ENCODE measurements at places on chromosomes 16 and 17.

GRCh38 chr17:70834039-70834438 lies 664.7 kb downstream of the KCNJ2 start:
- DNase-seq, result no peak

DNA sequence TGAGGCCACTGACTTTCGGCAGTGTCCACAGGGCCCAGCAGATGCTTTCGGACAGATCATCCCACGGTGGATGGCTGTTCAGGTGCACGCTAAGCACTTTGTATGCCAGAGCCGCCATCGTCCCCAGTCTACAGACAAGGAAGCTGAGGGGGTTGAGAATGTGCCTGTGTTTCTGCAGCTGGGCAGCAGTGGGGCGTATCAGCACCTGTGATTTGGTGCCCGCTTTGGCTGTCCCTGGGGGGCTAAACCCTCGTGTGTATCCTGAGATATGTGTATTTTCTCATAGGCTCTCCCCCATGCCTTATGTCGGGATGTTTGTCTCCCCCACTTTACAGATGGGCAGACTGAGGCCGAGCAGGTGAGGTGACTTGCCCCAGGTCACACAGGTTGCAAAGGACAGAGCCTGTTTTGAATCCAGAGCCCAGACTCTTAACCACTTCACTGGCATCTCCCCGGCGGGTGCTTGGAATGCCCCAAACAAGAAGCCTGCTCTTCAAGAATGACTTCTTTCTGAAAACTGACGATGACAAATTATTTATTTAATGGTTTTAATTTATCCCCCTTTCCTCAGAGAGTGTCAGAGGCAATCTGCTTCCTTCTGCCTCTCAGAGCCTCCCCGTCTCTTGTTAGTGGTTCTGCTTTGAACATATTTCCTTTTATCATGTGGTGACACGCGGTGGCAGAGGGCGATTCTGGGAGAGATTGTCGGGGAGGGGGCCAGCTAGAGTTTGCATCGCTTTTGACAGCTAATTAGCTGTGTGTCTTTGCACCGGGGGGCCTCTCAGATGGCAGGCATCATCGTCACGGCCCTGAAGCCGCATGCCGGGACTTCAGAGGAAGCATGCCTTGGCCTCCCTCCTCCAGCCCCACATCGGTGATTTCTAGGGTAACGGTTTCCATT lies 149.6 kb upstream of the CIBAR2 start:
- DNase-seq, result peak; percentile 19

DNA sequence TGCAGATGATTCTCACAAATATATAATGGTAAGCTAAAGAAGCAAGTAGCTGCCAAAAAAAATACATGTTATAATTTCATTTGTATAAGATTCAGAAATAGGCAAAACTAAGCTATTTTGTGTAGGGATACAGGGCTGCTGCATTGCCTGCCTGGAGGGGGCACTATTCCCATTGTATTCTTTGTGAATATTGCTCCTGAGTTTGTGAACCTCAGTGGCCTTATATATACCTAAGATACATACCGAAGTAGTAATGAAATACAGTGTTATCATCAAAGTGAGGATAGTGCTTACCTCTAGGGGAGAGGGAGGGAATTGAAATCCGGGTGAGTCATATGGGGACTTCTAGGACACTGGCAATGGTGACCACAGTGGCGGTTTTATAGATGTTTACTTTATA lies 53.5 kb downstream of the C17orf58 start:
- no peak for DNase-seq

DNA sequence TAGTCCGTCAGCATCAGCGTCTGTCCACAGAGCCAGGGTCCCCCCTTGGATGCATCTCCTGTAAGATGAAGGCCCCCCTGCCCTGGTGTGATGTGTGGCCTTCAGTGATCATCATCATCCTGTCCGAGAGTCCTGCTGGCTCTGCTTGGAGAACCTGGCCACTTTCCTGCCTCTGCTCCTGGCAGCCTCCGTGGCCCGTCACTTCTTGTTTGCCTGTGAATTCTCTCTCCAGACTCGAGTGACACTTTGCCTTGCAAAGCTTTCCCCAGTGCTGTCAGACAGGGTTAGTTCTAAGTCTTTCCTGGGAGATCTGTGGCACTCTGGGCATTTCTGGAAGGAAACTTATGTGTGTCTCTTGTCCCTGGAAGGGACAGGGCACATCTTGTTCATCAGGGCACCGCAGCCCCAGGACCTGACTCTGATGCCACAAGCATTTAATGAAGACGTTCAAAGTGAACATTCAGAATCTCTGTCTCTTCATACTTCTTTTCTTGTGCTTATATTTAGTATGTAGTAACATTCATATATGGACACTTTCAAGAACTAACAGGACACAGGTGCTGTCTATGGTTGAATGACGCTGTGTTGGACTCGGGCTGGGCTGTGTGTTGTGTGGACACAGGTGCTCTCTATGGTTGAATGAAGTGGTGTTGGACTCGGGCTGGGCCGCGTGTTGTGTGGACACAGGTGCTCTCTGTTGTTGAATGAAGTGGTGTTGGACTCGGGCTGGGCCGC lies 68.5 kb downstream of the RPTOR start:
- DNase-seq, result no peak

GRCh38 chr17:61002316-61002736 lies 324.7 kb downstream of the BCAS3 start:
- no peak for DNase-seq

DNA sequence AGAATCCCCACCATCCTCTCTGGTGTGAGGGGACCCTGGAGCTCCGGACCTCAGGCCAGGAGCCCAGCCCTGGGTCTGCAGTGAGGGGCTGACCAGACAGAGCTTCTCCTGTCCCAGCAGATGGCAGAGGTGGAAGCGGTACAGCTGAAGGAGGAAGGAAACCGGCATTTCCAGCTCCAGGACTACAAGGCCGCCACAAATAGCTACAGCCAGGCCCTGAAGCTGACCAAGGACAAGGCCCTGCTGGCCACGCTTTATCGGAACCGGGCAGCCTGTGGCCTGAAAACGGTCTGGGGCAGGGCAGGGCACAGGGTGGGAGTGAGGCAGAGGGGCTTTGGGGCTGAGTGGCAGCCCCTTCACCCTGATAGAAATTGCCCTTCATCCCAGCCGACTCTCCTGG lies 527 bp downstream of the UNC45B start:
- no peak for DNase-seq

GRCh38 chr16:67805718-67806427 lies 487 bp downstream of the RANBP10 start:
- no peak for DNase-seq

DNA sequence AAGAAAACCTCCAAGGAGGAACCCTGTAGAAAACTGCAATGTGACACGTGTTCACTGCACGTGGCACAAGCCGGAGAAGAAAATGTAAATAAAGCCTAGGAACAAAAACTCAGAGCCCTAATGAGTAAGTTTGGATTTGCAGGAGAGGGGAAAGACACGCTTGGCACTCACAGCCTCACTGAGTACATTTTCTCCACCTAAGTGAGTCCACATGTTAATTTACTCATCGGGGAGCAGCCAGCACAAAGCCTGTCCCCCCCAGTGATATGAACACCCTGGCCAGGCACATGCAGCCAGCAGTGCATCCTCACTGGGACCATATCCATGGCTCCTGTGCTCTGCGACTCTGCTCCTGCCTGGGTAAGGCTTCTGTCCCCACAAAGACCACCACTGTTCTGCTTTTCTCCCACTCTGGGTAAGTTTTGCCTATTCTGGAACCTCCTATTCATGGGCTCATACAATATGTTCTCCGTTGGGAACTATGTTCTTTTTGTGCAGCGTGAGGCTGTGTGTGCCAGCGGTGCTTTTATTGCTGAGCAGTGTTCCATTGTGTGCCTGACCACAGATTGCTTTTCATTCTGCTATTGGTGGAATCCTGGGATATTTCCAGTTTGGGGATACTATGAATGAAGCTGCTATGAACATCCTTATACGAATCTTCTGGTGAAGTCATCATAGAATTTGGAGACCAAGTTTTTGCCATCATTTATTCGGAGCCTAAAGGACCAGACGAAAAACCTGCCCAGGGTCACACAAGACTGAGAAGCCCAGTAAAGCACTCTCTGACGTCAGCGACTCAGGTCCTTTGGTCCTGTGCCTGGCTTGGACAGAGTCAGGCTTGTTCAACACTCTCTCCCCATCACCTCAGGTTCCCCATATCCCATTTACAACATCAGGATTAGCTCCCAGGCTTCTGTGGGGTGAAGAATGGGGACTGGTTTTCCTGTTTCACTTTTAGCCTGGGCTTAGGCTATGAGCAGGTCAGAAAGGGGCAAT lies 53.3 kb downstream of the RNF112 start:
- no peak for DNase-seq

- peak; percentile 87 for DNase-seq
Measured at GRCh38 chr17:45197555-45198334, 23.9 kb upstream of the FMNL1 start.

- DNase-seq, result no peak
Measured at GRCh38 chr16:27746076-27746855, 196.3 kb downstream of the KATNIP start.

DNA sequence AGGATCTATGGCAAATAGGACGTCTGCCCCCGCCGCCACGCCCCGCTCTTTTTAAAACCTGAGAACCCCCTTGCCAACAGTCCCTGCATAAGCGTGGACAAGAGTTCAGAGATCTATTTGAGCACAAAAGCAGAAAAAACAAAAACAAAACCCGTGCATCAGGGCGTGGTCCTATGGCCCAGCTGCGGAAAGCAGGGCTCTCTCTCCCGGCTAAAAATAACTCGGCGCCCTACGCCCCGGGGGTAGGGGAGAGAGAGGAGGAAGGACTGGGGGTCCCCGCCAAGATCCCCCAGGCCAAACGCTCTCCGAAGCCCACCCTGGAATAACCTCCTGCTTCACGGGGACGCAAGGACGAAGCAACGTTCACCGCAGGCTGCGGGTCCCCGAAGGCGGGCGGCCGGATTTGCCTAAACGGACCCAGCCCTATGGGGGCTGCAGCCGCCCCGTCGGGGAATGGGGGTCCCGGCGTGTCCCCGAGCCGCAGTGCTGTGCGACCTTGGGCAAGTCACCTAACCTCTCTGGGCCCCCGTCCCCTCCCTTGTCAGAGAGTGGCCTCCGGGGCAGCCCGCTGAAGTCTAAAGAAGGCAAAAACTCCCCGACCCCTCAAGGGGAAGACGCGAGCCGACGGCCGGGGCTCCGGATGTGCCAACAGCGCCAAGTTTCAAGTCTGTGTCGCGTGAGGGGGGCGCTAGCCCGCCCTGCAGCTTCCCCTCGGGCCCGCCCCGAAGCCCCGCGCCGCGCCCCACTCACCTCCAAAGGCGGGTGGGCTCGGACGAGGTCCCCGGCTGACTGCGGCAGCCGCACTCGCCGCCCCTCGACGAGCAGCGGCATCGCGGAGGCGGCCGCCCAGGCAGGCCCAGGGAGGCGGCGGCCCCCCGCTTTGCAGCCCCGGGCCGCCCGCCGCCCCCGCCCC lies 477 bp downstream of the NTAN1 start:
- no peak for DNase-seq
